Stimulated activated CD4-positive, alpha-beta T cell treated with anti-CD3 and anti-CD28 coated beads, Interleukin-4, amount 100 ng/mL, for 4 hours (primary cell): ENCODE measurements at places on chromosomes 12 and 14.

GRCh38 chr14:39491134-39491571, 58.9 kb upstream of the FBXO33 start:
- DNase-seq, result no peak

- no peak for DNase-seq
These were observed 18.5 kb upstream of the KRT80 start for GRCh38 chr12:52210186-52210924.

DNA sequence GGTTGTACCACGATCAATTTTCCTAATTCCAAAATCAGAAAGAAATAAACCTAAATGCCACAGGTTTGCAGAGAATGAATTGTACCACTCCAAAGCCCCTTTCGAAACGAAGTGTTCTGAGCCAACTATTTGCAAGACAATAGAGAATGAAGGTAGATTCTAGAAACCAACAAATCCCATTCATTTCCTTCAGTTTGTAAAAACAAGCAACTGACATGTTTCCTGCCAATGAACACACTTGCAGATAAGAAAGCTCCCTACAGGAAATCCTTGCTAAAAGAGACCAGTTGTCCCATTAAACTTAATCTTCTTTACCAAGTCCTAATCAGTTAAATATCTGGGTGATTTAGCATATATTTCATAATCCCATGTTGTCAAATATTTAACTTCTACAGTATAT, 198.4 kb upstream of the FOXN3 start:
- DNase-seq, result no peak

- no peak for DNase-seq
These were observed 19.8 kb downstream of the LEMD3 start for GRCh38 chr12:65189028-65189718.

DNA sequence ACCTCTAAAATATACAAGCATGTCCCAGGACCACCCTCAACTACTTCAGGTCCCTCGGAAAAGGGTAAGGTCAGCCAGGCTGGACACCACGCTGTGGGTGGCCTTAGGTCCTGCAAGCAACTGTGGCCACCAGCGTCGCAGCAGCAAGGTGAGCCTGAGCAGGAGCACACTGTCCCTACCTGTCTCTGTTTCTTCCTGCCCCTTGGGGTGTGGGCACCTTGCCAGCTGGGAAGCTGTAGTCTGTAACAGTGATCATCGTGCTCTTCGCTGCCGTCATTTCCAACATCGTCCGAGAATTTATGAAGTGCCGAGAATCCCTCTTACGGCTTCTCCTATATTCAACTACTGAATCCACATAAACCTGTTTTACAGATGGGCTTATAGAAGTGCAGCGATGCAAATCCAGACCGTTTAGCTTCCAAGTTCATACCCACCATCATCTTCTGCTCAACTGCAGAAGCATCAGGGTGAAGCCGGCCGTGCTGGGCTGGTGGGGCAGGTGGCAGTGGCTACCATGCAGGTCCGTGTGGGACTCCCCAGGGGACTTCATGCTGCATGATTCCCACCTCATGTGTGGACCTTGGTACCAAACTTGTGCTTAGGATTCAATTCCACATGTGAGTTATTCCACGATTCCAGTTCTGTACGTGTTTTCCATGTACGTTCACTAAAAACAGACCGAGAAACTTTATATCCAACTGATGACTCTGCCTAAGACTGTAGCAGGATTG, 361.3 kb upstream of the SFSWAP start:
- no peak for DNase-seq
